ENCODE measurements at places on chromosomes 1 and 21.

- DNase-seq, result no peak
These were observed 95.3 kb downstream of the ABCA4 start for GRCh38 chr1:94025383-94026340.

DNA sequence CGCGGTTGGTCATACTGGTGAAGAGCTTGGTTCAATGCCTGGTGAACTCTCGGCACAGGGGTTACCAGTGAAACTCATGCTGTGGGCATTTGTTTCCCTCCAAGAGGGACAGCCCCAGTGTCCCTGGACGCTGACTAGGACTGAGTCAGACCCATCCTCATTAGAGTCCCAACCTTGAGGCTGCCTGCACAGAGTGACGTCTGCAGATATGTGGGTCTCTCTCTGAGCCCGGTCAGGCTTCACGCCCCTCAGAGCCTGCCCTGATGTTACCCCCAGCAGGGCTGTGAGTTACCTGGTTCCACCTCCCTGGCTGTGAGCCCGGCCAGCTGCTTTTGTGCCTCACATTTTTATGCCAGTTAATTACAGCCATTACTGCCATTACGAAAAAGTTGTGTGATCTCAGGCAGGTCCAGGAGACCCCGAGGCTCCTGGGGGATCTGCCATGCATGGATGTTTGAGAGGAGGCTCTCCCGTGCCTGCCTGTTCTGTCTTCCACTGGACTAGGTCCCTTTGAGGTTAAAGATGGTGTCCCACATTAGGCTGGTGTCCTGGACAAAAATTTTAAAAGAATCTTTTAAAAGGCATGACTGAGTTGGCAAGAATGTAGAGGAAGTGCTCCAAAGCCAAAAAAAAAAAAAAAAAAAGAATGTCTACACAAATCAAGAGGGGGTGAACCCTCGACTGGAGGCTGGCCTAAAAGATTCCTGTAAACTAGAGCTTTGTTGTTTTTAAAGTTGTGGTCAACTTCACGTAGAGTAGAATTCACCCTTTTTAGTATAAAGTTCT, 36.6 kb upstream of the PADI1 start:
- DNase-seq, result no peak

DNA sequence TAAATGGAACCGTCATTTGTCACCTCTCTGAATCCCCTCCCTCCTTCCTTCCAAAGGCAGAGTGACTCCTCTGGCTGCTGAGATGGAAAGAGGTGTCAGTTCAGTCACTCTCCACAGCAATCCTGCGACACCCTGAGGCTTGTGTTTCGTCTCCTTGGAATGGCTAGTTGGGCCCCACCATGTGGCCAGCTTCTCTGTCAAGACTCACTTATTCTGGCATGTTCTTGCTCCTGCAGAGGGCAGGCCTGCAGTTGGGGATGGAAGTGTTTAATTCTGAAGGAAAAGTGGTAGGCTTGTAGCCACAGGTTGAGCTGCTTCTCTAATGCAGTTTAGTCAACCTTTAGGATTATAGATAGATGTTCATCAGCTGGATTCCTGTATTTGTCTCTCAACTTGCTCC, 149.6 kb downstream of the LMO4 start:
- no peak for DNase-seq

- no peak for DNase-seq
These were observed 24.6 kb downstream of the PKP1 start for GRCh38 chr1:201307760-201308499.

DNA sequence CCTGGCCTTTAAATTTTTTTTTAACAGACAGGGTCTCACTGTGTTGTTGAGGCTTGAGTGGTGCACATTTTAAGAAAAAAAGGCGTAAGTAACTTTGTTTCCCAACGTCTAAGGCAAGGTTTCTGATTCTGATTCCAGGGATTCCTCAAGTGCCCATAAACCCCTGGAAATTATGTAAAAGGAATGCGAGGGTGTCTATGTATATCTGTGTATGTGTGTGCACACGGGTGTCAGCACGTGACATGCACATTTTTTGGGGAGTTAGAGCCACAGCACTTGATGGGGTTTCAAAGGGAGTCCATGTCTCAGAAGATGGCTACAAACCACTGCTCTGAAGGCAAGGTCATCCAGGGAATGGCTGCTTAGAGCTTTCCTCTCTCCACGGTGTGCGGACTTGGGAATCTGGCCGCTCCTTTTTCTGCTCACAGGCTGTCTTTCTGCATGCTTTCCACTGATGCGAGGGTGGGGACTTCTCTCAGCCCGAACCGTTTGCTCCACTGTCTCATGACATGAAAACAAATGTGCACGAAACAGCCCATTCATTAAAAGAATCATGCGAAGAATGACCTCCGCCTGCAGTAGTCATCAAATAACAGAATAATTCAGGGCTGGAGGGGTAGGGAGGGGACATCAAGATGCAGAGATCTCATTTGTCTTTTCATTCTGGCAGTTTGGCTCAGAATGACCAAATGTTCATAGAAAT, 18.7 kb upstream of the RERE start:
- DNase-seq, result no peak

GRCh38 chr1:214318356-214318755, 37.4 kb downstream of the SMYD2 start:
- DNase-seq, result no peak

DNA sequence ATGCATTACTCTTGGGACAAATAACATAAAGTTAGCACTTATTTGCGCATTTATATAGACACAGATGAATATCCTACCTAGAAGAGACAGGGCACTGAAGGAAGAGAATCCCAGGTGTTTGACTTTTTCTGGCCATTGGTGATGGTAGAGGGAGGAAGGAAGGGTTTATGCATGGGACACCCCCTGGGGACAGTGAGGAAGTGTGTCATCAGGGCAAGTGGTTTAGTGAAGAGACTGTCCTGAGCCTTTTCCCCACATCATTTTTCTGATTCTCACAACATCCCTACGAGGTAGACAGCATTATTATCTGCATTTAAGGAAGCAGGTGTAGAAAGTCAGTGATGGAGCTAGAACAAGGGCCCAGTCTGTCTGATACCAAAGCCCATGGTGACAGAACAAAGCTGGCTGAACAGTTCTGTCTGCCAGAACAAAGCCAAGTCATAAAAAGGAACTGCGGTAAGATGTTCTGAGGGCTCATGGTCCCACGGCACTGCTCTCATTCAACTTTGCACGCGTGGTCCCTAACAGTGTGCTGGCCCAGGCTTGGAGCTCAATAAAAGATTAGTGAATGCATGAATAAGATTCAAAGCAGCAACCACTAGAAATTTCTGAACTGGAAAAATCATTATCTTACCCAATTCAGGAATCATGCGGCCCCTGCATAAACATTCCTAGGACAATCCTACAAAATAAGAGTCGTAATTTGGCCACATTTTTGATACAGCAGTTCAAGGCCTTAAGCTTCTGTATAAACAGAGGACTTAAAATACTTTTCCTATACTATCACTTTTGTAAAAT, 12.2 kb upstream of the CDC42BPA start:
- no peak for DNase-seq

All from AG09319 (cell line).